OCI-LY7 (cell line): ENCODE measurements at places on chromosomes 5 and 9.

GRCh38 chr9:2107906-2108451 lies 92.8 kb downstream of the SMARCA2 start:
- DNase-seq = no peak

DNA sequence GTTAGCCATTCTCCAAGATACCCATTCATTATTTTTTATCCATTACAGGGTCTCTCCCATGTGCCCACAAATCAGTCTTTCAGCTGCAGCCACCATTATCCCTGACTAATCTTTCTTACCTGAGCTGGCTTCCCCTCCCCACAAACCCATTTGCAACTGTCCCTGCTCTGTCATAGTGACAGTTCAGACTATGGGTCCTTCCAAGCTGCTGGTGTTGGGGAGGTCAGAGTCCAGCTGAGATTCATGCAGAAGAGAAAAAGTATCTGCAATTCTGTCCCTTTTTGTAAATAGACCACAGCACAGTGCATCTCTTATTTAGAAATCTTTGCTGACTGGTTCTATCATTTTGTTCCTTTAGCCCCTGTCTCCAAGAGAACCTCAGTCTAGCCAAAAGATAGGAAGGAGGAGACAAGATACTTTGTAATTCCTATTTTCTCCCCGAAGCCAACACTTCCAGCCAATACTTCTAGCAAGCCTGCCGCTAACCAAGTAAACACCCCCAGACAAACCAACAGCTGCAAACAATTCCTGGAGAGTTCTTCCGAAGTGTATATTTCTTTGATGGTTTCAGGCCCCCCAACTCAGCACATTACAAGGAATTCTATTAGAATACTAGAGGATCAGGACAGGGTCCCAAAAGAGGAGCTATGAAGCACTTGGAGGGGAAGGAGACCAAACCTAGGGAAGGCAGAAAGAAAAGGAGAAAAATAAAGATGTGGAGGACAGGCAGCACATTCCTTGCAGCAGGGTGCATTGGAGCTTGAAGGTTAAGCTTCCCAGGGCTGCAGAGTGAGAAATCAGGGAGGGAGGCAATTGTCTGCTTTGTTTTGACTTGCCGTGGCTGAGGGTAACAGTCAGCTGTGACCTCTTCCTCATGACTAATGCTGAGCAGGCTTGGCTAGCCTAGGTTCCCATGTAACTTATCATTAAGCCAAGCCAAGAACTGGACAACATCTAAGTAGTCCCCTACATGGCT lies 148.5 kb downstream of the SGCD start:
- DNase-seq = no peak

GRCh38 chr9:98547606-98548005 lies 161.1 kb downstream of the GABBR2 start:
- no peak for DNase-seq

GRCh38 chr5:168359820-168360460 lies 68.5 kb downstream of the WWC1 start:
- DNase-seq = no peak

DNA sequence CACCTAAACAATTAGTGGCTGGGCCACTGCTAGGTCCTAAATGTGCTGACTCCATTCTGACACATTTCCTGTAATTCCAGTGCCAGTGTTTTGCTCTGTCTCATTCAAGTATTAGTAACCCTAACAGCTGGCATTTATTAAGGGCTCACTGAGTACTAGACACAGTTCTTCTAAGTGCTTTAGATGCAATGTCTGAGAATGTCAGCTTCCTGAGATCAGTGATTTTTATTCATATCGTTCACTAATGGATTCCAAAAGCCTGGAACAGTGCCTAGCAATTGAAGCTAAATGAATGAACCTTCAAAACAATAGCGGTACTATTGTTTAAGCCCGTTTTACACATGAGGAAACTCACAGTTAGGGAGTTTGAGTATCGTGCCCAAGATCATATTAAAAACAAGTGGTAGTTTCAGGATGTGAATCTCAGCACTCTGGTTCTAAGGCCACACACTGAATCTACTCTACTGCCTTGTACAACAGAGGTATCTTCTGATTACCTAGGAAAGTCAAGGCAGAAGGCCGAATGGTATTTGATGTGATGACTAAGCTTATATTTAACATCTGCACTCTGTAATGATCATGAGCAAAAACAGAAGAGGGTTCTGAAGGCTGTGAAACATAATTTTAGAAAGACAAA lies 304.0 kb downstream of the PJA2 start:
- no peak for DNase-seq

- no peak for DNase-seq
Measured at GRCh38 chr5:55438998-55439397, 95.8 kb downstream of the PLPP1 start.

- DNase-seq = no peak
Measured at GRCh38 chr5:132481596-132482211, 8.9 kb downstream of the IRF1 start.

DNA sequence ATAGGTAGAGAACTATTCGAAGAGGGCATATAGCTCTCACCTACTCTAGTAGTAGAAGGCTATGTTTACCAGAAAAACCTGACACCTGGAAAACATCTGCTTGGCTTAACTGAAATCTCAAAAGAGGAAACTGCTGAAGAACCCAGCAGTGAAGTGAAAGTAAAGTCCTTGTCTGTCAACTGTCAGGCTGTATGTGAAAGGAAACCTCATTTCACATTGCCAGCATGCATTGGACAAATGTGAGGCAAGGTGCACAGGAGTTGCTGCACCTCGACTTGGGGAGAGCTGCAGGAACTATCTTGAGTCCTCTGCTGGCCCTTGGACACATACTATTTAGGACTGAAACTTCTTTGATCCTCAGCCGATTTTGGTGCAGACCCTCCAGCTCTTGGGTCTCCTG lies 53.3 kb downstream of the NREP start:
- peak; percentile 93 for DNase-seq

GRCh38 chr9:82549174-82549821 lies 513.6 kb downstream of the RASEF start:
- DNase-seq = no peak

DNA sequence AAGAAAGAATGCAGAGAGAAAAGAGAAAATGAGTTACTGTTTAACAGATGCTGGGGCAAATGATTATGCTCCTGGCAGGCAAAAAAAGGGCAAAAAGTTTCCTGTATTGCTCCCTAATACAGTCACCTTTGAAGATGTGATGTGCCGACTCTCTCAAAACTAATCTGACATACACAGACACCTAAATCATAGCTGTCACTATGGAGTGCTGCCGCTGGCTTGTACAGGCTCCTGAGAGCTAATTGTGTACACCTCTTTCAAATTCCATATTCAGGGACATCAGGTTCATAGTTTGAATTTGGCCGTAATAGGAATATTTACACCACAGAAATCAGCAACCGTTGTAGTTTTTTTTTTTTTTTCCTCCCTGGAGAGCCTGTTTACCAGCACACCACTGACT lies 12.4 kb upstream of the FOCAD start:
- DNase-seq = no peak

- DNase-seq = no peak
Measured at GRCh38 chr9:72971411-72971810, 18.6 kb upstream of the ALDH1A1 start.

DNA sequence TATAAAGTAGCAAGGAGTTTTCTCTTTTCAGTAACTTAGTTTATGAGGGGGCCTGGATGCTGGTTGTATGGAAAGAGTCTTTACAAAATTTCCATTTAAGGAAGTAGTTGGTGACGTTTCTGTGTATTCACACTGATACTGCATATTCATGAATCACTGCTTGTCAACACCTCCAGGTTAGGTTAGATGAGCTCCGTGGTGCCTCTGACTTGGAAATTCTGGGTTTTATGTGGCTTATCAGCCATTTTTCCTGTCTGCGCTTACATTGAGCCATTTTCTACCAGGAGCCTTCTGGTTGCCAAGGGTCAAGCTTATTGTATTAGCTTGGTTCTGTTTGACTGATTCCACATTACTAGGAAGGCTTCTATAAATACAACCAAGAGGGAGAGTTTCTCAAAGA lies 128.3 kb downstream of the SLC28A3 start:
- DNase-seq = no peak

- no peak for DNase-seq
Measured at GRCh38 chr9:27085456-27085855, 23.6 kb upstream of the TEK start.

DNA sequence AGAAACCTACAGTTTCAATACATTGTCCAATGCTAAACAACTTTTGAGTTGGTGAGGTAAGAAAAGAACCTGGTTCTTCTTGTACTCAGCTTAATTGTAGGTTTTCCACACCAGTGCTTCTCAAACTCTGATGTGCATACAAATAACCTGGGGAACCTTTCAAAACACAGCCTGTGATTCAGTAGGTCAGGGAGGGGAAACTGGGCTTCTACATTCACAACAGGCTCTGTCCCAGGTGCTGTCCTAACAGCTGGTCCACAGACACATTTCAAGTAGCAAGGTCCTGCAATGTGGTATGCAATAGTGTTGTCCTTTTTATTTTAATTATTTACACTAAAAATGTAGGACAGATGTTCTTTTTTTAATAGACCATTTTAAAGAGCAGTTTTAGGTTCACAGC lies 47.4 kb upstream of the SNCAIP start:
- no peak for DNase-seq

DNA sequence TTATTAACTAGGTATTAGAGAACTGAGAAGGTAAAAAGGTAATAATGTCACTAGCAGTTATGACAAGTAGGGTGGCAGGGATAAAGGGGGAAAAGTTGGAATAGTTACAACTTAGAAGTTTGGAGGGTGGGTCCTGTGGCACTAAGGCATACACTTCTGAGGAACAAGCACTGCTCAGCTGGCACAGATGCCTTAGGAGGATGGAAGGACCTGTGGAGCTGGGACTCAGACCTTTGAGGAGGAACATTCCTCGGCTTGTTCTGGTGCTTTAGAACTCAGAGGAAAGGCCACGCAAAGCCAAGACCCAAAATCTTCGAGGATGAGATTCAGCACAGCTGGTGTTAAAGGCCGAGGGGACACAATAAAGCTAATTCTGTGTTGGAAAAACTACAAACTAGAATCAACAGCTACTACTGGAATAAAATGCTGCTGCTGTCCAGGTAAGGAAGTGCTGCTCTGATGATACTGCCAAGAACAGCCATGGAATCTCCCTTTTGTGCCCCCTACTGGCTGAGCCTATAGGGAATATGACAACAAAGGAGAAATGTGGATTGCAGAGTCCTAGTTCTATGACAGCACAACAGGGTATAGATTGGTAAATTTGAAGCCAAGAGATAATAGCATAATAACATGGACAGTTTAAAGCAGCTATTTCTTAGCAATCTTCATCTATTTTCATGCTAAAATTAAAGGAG lies 126.7 kb downstream of the SLC25A46 start:
- peak; percentile 15 for DNase-seq

GRCh38 chr5:66702426-66702825 lies 106.2 kb downstream of the MAST4 start:
- DNase-seq = no peak

DNA sequence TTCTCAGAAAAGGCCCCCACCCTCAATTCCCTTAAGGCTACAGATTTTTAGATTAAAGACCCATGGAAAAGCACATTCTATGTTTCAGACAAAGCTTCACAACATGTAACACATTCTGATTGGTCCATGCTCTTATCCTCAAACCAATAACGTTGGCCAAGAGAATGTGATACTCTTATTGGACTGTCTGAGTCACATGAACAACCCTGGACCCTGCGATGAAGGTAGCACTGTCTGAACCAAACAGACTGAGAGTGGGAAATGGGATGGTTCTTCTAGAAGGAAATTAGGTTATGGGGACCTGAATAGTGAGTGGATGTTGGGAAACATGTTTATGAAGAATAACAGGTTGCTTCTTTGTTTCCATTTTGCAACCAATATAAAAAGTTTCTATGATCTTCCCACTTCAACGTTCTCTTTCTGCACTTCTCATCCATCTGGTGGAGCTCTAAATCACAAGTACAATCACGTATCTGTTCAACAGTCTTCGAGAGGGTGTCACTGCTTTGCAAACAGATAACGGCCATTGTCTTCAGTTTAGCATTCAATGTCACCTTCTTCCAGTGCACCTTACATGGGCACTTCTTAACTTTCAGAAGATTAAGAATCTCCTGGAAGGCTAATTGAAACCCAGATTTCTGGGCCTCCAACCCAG lies 81.6 kb downstream of the PTCH1 start:
- DNase-seq = peak; percentile 28

- DNase-seq = no peak
Measured at GRCh38 chr9:131839281-131840084, 99.6 kb upstream of the RAPGEF1 start.

GRCh38 chr9:22030101-22030598 lies 21.0 kb upstream of the CDKN2B start:
- peak; percentile 56 for DNase-seq

GRCh38 chr5:163756170-163756569 lies 250.8 kb downstream of the MAT2B start:
- DNase-seq = no peak

- DNase-seq = no peak
Measured at GRCh38 chr9:130756037-130756436, 62.5 kb downstream of the EXOSC2 start.

GRCh38 chr9:107216329-107216728 lies 66.8 kb upstream of the RAD23B start:
- no peak for DNase-seq

GRCh38 chr5:159995907-159996306 lies 13.0 kb upstream of the TTC1 start:
- DNase-seq = no peak

DNA sequence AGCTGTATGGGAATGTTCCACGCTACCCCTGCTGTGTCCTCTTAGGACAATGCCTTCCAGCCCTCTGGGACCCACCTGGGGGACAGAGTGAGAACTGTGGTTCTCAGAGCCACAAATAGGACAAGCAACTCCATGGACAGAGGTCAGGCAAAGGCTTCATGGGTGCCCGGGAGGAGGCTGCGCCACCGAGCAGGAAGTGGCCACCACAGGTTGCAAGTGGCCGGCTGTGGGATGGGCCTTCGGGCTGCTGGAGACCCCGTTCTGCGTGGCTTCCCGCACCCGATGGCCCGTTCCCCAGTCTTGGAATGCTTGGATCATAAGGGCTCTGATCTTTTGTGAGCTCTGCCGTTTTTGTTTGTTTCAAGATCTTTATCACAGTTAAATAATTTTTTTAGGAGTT lies 118.8 kb downstream of the BOD1 start:
- no peak for DNase-seq

- DNase-seq = no peak
Measured at GRCh38 chr5:133853646-133854365, 114.6 kb downstream of the C5orf15 start.

GRCh38 chr9:23803216-23803615 lies 22.8 kb downstream of the ELAVL2 start:
- no peak for DNase-seq

- no peak for DNase-seq
Measured at GRCh38 chr5:18576586-18576985, 942.3 kb downstream of the TAF11L14 start.

- no peak for DNase-seq
Measured at GRCh38 chr9:89465726-89466308, 32.1 kb downstream of the SEMA4D start.

DNA sequence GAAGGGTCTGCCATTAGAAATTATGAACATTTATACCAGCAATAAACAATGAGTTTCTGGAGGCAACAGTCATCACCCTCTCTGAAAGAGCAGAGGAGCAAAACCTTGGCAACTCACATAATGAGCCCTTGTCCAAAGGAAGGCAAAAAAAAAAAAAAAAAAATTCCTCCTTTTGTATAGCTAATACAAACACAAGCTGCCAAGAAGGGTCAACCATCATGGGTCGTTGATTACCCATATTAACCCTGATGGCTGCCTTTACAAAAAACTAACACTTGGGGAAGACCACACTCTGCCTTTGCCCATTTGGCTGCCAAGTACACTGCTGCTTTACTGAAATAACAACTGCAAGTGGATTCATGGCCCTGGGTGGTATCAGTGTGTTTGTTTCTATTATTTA lies 272.7 kb downstream of the ADAMTSL1 start:
- DNase-seq = no peak

GRCh38 chr5:37396352-37396751 lies 17.2 kb downstream of the WDR70 start:
- DNase-seq = no peak

GRCh38 chr5:1175801-1176472 lies 25.5 kb upstream of the SLC6A19 start:
- no peak for DNase-seq
